Mammary epithelial cell (primary cell): ENCODE measurements at places on chromosomes 6 and 20. TPM values are rescaled to one million over a fixed set of nuclear protein-coding genes. Genes with fewer than 3 reads are reported as not detected.
A peak's percentile ranks its signal among the peaks of the same experiment; 100 is the strongest.

Gene VIP
- total RNA-seq = not detected in 2 replicates

Gene OR2J3
- total RNA-seq = not detected

Gene CALHM4
- total RNA-seq = not detected in 2 replicates

Gene PTPN1
- 66.4 and 90.8 TPM in 2 replicates for total RNA-seq

Gene MAS1
- not detected in 2 replicates for total RNA-seq

Gene BRPF3
- total RNA-seq = 16.2 and 16.4 TPM in 2 replicates

Gene BPIFB4
- not detected for total RNA-seq

DNA sequence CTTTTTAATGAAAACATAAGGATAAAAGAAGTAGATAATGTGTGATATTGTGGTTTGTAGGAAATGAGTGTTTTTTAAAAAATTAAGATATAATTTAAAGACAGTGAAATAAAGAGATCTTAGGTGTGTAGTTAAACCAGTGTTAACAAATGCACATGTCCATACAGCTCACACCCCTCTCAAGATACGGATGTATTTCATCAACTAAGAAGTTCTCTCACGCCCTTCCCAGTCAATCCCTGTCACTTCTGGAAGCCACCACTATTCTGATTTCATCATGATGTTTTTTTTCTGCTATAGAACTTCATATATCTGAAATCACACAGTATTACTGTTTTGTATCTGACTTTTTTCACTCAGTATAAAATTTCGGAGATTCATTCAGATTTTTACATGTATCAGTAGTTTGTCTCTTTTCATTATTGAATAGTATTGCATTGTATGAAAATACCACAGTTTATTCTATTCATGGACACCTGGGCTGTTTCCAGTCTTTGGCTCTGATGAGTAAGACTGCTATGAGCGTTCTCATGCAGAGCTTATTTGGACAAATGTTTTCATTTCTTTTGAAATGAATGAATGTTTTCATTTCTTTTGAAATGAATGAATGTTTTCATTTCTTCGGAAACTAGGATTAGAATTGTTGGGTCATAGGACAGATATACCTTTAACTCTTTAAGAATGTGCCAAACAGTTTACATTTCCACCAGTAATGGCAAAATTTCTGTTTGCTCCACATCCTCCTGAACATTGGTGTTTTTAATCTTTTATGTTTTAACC is 49.7 kb upstream of the ELOVL5 start:
- peak; percentile 12 for DNase-seq

DNA sequence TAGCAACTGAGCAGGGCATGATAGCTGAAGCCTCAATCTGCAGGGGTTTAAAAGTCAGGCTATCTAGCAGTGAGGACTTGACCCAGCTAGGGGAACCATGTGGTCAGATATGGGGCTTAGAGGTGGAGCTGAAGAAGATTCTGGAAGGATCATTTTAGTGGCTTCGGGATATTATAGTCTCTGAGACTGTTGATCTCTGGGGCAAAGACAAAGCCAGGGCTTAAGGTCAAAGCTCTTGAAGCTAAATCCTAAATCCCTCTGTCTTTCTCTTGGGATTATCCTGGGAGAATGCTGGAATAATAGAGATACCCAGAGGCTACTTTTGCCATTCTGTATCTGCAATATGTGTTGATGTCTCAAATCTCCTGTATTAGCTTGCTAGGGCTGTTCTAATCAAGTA is 132.2 kb downstream of the DHX35 start:
- no peak for DNase-seq

- no peak for DNase-seq
Observed at GRCh38 chr20:8647961-8648441, 420.9 kb upstream of the PLCB4 start.

- DNase-seq = no peak
Observed at GRCh38 chr6:137490006-137490905, 3.9 kb downstream of the OLIG3 start.

GRCh38 chr20:40991181-40991889 is 37.3 kb upstream of the TOP1 start:
- no peak for DNase-seq

- peak; percentile 72 for DNase-seq
Observed at GRCh38 chr6:31407699-31408098, 4.3 kb downstream of the MICA start.

DNA sequence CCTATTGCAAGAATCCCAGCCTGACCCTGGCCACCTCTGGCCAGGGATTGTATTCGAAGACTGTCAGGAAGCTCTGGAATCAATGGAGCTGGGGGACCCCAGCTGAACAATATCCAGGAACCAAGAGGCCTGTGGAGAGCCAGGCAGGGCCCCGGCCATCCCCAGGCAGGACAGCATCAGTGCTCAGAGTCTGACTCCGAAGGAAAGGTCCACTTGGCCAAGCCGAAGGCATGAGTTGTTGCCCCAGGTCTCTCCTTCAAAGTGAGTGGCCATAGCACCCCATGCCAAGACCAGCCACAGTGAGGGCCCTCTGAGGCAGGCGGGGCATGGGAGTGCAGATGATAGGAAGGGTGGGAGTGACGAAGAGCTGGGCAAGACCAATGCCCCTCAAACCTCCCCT is 193.1 kb downstream of the CDH4 start:
- DNase-seq = no peak

GRCh38 chr6:85405175-85405852 is 44.6 kb upstream of the NT5E start:
- peak; percentile 13 for DNase-seq

DNA sequence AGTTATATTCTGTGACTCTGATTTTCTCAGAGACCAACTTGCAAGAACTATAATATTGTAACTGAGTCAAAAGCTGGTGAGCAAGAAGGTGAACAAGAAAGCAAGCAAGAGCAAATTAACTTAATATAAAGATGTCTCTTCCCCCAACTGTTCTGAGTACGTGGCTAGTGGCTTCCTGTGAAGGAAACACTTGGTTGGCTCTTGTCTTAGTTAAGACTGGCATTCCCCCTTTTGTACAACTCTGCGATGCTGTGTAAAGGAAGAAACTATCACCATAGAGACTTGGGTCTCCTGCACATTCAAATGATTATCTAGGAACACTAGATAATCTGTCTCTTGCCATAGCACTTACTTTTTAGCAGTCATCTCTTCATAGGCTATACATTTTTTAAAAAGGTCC is 47.3 kb upstream of the TNFAIP3 start:
- DNase-seq = no peak

DNA sequence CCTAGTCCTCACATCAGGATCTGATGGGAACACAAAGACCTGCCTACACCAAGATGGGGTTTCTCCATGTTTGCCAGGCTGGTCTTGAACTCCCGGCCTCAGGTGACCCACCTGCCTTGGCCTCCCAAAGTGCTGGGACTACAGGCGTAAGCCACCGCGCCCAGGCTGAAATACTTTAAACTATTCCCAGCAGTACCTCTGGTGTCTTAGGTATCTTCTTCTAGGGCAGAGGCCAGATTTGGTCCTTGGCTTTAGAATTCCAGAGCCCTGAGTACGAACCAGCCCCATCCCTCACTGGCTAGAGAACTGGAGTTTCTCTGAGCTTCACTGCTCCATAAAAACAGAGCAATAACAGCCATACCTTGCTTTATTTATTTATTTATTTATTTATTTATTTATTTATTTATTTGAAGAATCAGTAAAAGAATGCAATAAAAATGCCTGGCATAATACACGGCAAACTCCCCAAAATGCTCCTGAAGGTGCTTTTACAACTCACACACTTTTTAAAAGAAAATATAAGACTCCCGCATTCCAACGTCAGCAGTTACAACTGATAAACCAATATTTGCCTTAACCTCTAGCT is 312.1 kb downstream of the TFAP2C start:
- DNase-seq = no peak

- no peak for DNase-seq
Observed at GRCh38 chr6:36268478-36269275, 1.2 kb upstream of the PNPLA1 start.

- peak; percentile 89 for DNase-seq
Observed at GRCh38 chr6:6469074-6469473, 119.4 kb upstream of the LY86 start.

DNA sequence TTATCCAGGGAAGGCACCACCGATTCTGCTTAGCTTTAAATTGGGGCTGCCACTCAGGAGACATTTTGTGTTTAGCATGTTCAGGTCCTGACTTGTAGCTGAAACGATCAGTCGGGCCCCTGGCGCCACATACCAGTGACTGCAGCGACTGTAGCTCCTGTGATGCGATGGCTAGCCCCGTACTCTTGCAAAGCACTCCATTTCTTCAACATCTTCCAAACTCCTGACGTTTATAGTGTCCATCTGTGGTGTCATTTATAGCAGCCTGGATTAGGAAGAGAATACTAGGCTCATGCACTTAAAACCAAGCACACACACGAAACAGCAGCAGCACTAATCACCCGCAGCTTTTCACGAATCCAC is 13.0 kb downstream of the POU3F2 start:
- no peak for DNase-seq

- no peak for DNase-seq
Observed at GRCh38 chr6:52704060-52704459, 33.1 kb downstream of the TMEM14A start.

GRCh38 chr6:115908906-115909559 is 151.7 kb downstream of the FRK start:
- no peak for DNase-seq

- no peak for DNase-seq
Observed at GRCh38 chr6:115677198-115677597, 383.5 kb downstream of the FRK start.

DNA sequence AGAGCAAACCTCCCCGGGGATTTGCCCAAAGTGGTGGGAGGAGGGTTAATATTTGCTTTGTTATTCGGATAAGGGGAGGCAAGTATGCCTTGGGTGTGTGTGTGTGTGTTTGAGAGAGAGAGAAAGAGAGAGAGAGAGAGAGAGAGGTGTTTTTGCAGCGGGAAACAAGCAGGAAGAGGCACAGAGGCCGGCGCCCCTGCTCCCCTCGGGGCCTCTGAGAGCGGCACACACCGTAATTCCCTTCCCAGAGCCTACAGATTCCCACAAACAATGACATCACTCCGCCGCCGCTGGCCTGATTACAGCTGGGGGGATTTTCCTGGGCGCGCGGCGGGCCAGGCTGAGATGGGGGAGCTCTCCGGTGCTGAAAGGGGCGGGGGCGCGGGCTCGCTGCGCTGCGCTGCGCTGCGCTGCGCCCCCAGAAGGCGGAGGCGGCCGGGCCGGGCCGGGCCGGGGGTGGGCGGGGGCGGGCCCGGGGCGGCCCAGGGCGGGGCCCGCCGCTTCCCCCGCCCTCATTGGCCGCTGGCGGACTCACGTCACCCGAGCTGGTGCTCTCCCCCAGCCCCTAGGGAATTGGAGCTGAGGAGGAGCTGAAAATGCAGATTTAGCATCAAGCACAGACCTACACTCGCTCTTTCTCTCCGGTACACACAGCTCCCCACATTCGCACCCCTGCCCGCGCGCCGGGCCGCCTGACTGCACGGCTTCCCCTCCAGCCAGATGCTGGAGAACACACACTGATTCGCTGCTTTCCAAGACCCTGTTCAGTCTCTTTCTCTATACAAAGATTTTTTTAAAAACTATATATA is at the start of gene PCSK2:
Gene PCSK2, plus strand, starts transcription at position 631 of the 809 bp plus-strand sequence. CDS start 266 bp downstream, outside the sequence.
- peak; percentile 26 for DNase-seq
